NCI-H345 (cell line): ENCODE measurements at places on chromosomes 1 and 21.

GRCh38 chr1:80245813-80246212, 1239.3 kb upstream of the ADGRL4 start:
- DNase-seq, result no peak

DNA sequence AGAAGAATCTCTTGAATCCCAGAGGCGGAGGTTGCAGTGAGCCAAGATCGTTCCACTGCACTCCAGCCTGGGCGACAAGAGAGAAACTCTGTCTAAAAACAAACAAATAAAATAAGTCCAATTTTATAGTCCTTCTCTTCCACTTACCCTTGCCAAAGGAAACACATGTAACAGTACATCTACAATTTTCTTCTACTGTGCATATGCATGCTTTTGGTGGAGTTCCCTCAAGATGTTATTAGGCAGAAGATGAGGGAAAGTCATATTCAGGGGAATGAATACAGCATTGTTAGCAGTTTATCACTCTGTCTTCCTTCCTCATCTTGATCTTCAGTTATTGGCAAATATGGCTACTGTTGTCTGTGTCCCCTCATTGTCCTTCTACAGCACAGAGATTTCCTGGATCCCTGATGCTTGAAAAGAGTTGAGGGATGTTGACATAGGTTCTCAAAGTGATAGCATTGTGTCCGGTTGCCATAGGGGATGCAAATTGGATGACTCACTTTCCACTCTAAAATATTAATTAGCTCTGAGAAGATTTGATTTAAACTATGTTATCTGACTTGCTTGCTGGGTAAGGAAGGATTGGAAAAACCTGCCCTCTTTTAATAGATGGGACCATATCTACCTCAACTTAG, 1173.6 kb downstream of the KCNT2 start:
- peak; percentile 6 for DNase-seq

- no peak for DNase-seq
Observed at GRCh38 chr1:54364995-54365394, 41.2 kb downstream of the SSBP3 start.

DNA sequence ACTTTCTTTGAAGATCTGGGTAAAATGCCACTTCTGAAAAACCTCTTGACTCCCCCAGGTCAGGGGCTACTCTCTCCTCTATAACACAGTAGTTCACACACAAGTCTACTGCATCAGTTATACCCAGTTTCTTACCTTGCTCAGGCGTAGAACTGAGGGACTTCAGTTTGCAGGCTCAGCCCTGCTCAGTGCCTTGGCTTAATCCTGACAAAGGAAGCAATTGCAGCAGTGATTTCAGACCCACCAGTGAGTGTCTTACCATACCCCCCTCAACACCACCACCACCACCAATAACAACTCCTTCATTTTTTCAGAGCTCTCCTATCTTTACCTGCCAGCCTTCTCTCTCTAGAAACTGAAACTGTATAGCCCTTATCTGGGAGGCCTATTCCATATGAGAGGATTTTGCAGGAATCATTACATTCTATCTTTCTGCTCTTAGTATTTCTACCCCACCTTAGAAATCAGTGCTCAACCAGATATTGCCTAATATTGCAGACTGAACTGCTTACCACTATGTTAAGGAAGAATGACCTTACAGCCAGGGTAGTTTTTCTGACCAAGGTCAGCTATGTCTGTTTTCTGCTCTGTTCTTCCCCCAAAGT, 105.5 kb upstream of the S1PR1 start:
- no peak for DNase-seq

- DNase-seq, result no peak
Observed at GRCh38 chr1:24659993-24660665, 17.0 kb downstream of the SRRM1 start.

DNA sequence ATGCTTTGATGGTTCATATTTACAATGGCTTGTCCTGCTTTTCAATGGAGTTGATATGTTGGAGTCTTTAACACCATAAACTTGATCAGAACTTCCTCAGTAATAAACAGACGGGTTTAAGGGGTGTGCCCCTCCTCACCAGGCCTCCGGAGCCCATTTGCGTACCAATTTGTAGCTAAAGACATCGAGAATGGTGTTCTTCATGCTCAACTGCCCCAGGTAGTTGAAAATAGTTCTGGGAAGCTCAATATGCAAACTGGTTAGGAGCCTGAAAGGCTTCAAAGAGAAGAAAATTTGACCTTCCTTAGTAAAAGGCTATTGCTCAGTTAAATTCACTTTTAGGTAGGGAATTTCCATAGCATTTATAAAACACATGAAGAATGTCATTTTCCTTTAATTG, 68.1 kb upstream of the RRP15 start:
- no peak for DNase-seq

DNA sequence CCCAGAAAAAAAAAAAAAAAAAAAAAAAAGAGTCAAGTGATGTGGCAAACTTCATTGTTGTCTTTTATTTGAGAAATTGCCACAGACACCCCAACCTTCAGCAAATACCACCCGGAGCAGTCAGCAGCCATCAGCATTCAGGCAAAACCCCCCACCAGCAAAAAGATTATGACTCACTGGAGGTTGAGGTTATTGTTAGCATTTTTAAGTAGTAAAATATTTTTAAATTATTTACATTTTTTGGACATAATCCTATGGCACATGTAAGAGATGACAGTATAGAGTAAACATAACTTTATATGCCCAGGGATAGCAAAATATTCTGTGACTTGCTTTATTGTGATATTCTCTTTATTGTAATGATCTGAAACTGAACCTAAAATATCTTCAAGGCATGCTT, 95.6 kb downstream of the CENPF start:
- DNase-seq, result no peak

DNA sequence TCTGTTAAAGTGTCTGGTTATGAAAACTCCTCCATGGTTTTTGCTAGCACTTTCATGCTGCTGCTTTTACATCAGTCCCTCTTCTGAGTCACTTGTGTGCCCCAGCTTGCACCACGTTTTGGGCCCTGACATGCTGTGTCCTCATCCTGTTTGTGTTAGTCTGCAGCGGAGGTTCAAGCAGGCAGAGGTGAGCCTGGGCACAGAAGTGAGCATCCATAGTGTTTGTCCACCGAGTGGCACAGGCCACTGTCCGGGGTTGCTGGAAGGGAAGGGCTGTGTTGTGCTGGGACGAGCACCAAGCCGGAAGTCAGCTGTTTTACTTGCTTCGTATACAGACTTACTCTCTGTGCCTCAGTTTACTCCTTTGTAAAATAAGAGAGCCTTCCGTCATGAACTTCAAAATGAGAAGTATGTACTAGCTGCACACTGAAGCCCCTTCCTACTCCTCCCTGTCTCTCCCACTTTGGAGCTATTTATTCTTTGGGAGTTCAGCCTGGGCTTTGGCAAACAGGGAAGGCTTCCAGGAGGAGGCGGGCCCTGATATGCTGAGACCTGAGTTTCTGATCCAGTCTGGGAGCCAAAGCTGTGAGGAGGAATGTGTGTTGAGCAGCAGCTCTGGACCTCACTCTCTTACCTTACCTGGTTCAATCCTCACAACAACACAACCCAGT, 10.7 kb upstream of the LAPTM5 start:
- no peak for DNase-seq

DNA sequence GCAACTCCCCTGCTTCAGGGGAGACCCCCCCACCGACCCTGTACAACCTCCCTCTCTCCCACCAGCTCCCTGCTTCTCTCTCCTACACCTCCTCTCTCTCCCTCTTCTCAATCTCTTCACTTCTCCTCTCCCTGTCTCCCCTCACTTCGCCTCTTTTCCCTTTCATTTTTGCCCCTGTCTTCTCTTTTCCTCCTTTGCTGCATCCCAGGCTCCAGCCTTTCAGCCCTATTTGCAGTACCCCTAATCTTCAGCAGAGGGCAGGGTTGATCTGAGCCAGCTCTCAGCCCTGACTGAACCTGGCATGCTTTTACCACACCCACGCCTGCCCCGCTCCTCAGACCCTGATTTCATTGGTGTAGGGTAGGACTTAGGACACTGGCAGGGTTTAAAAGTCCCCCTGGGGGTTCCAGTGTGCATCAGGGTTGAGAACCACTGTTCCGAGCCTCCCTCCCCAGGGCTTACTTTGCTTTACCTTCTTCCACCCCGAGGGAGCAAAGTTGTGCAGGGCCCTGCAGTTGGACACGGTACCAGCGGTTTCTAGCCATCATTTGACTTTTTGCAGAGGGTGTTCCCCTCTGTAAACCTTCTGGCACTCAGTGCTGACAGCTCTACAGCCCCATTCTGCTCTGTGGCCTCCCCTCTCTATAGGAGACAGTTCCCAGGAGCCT, 67.3 kb upstream of the CNTN2 start:
- peak; percentile 14 for DNase-seq

DNA sequence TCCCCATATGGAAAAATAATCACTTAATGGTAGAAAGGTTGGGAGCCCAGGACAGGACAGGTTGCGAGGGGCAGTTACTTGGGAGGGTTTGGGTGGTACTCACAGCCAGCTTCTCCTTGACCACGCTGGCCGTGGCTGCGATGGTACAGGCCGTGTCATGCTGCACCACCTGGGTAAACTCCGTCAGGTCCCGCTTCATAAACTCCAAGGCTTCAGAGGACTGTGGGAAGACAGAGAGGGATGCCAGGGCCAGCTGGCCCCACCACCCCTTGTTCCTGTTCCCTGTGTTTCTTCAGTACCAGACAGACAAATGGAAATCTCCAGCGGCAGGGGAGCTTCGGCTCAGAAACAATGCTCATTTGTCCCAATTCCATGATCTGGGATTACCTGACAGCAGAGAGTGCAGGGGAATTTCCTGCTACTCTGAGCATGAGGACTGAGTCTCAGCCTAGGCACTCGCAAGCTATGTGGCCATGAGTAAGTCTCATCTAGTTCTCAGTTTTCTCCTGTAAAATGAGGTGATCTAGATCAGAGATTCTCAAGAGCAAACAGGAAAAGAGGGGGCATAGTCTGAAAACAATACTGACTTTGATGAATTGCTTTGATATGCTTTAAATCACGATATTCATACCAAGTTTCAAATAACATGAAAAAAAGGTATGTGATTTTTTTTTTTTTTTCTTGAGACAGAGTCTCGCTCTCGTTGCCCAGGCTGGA, 7.4 kb downstream of the BSDC1 start:
- no peak for DNase-seq

- no peak for DNase-seq
Observed at GRCh38 chr1:39047374-39048229, 21.5 kb downstream of the NDUFS5 start.

- DNase-seq, result no peak
Observed at GRCh38 chr21:46022551-46023525, 41.3 kb downstream of the COL6A1 start.

DNA sequence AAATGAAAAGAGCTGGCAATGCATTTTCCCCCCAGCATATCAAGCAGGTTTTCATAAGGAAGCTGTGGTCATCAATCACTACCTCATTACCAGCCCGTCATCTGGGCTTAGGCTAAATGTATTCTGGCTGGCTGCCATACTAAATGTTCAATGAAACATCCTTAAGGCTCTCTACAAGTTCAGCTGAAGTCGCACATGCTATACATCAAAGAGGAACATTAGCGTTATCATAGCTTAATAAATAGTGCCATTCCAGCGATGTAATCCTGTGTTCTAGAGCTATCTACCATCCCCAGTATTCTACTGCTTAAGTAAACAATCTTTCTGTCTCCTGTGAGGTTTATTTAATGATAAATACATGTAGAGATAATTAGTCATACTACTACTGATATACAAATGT, 288.8 kb downstream of the DPYD start:
- DNase-seq, result peak; percentile 39

- no peak for DNase-seq
Observed at GRCh38 chr1:26607186-26607585, 77.6 kb downstream of the RPS6KA1 start.

- no peak for DNase-seq
Observed at GRCh38 chr1:84152649-84153056, 8.6 kb downstream of the PRKACB start.

- no peak for DNase-seq
Observed at GRCh38 chr1:10781137-10781536, 15.3 kb downstream of the CASZ1 start.

GRCh38 chr1:54774820-54775498, 10.6 kb upstream of the PARS2 start:
- DNase-seq, result no peak

DNA sequence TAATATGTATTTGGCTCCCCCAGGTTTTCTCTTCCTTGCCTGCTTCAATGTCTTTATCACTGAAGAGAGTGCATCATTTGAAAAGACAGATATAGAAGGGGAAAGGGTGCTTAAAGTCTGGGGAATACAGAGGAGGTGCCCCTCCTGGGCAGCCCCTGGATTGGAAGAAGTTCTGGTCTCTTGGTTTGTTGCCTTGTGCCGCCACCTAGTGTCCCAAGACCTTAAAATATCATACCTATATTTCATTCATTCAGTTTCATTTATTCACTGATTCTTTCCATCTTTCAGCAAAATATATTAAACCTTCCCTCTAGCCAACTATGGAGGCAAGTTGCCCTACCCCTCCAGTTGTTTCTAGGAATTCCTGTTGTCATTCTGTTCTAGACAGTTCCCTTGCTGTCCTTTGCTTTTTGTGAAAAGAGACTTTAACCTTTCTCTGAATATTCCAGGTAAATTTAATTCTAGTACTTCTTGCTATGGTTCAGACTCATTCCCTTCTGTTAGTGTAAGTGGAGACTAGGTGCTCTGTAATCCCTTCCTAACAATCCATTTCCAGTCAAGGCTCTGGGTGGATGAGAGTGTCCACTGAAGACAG, 56.1 kb downstream of the MEF2D start:
- DNase-seq, result peak; percentile 73

- DNase-seq, result no peak
Observed at GRCh38 chr1:229437443-229437842, 3.5 kb upstream of the ACTA1 start.

DNA sequence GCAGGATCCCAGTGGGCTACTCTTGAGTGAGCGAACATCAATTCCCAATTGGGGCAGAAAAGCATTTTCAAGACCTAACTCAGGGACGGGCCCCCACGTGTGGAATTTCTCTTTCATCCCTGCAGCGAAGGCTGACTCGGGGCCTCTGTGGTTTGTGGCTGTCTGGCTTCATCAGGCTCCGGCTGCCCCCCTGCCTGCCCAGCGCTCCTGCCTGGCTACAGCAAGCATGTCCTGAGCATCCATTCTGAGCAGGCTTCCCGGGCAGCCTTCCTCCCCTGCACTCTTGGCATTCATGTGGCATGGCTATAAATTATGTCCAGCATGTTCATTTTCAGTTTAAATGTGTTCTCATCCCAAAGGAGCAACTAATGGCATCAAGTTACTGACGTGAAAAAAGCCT, 588.1 kb downstream of the KIF26B start:
- DNase-seq, result no peak
